ENCODE measurements at places on chromosomes 12 and 14.
A peak's percentile ranks its signal among the peaks of the same experiment; 100 is the strongest.

- DNase-seq: peak; percentile 35
Measured at GRCh38 chr12:27711317-27711682, 668 bp downstream of the MRPS35 start.

DNA sequence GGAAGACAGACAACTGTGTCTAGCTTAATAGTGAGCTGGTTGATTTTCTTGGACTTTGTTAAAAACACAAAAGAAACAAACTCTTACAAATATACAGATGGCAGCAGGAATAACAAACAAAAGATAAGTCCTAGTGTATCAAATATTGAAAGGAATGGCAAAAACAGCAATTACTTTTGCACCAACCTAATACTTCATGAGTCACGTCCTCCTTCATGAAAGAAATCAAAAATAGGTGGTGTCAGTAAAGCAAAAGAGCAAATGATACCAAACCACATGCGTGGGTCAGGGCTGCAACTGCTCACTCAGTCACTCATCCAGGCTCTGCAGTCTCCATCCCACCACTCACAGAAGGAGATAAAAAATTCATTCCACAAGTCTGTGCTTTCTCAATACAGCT is 11.8 kb downstream of the ATG14 start:
- no peak for DNase-seq

GRCh38 chr14:101521473-101521915 is 39.8 kb upstream of the DIO3 start:
- no peak for DNase-seq

DNA sequence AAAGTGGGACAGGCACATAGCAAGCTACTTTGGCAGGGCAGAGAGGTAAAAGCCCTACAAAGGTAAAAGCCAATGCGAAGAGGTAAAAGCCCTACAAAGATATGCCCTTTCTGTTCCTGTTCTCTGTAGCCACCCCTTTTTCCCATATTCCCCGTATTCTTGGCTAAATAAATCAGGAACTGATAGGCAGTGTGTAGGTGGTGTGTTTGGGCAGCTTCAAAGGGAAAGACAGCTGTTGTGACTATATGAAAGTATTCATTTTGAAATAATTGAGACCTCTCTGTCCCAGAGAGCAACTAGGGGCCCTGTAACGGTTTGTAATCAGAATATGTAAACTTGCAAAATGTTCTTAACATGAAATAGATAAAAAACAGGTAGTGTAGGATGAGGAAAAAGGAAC is 11.3 kb upstream of the SLC41A2 start:
- DNase-seq: no peak

DNA sequence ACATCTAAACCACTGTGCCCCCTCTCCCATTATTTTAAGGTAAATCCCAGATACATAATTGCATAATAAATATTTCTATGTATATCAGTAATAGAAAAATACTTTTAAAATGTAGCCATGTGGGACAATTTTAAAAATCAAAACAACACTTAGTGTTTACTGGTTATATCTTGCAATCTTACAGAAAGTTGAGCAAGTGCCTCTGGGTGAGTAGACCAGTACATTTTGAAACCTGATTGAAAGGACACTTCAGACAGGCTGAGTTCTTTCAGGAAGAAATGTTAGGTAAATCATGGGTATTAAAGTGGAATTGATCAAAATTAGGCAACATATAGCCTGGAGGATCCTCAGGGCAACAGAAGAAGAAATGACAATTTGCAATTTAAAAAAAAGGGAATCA is 7.2 kb downstream of the SLC38A4 start:
- DNase-seq: no peak

GRCh38 chr14:95431199-95432143 is 85.0 kb downstream of the SYNE3 start:
- peak; percentile 8 for DNase-seq

DNA sequence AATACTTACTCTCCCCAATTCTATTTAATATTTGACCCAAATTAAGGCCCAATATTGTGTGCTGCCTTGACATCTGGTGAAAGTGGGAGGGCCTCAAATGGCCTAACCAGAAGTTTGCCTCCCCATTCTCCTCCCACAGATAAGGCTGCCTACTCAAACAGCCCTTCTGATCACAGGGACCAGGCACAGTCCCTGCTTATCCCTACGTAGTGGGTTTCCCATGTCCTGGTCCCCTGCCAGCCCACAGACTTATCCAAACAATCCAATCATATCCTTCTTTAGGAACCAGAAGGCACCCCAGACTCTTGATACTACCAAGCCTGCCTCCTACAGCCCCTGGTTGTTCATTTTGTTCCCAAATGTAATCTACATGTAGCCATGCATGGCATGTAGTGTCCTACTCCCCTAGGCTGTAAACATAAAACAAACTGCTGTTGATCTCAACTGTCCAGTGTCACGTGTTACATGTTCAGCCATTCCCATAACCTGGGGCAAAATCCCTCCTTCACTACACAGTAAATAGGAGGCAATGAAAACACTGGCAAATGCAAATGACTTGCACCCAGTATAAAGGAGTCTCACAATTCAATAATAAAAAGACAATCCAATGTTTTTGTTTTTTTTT is 49.3 kb downstream of the EEA1 start:
- no peak for DNase-seq

GRCh38 chr12:46462641-46463355 is 90.2 kb upstream of the SLC38A2 start:
- DNase-seq: no peak

- DNase-seq: no peak
Measured at GRCh38 chr14:39212693-39213092, 21.0 kb upstream of the MIA2 start.

GRCh38 chr14:90451443-90451842 is 54.6 kb downstream of the CALM1 start:
- no peak for DNase-seq

DNA sequence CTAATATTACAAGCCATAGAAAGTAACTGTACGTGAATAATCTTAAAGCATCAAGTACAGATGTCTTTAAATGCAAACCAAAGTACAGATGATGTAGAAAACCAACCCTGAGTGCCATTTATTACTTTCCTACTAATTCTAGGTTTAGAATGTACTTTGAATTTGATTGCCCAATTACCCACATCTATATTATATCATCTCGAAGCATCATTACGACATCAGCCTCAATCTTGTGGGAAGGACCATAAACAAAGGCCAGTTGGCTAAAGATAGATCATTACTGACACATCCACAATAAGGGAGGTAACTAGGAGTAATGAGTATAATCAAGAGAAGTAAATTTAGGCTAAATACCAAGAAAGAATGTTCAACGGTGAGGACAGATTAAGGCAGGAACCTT is 478.9 kb downstream of the BCAT1 start:
- DNase-seq: no peak

DNA sequence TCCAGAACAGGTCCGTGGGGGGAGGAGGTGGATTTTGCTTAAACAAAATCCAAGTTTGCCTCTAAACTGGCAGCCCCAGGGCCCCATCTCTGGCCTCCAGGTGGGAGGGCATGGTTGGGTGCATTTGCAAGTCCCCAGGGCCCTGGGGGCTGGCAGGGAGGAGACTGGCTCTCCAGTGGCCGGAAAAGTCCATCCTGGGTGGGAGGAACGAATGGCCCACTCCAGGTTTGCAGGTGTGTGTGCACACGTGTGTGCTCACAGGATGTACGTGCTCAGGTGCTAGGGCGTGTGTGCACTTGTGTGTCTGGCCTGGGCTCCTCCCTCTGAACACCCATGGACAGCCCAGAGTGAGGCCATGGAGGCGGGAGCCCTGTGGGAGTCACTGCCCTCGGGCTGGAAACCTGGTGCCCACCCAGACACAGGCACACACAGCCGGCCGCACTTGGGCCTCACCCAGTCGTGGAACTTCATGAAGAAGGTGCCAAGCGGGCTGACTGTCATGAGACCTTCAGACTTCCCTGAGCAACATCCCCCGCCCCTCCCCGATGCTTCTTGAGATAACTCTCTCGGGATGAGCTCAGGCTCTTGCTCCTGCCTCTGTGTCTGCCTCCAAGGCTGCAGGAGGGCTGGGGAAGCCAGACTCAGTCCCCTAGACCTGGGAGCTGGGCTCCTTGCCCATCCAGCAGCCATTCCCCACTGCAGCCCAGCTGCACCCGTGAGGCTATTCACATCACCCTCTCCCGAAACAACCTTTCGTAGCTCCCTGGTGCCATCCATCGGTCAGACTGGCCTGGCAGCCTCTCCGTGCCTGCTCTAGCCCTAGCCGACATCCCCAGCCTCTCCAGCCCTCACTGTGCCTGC is 9.4 kb downstream of the AHNAK2 start:
- DNase-seq: no peak

DNA sequence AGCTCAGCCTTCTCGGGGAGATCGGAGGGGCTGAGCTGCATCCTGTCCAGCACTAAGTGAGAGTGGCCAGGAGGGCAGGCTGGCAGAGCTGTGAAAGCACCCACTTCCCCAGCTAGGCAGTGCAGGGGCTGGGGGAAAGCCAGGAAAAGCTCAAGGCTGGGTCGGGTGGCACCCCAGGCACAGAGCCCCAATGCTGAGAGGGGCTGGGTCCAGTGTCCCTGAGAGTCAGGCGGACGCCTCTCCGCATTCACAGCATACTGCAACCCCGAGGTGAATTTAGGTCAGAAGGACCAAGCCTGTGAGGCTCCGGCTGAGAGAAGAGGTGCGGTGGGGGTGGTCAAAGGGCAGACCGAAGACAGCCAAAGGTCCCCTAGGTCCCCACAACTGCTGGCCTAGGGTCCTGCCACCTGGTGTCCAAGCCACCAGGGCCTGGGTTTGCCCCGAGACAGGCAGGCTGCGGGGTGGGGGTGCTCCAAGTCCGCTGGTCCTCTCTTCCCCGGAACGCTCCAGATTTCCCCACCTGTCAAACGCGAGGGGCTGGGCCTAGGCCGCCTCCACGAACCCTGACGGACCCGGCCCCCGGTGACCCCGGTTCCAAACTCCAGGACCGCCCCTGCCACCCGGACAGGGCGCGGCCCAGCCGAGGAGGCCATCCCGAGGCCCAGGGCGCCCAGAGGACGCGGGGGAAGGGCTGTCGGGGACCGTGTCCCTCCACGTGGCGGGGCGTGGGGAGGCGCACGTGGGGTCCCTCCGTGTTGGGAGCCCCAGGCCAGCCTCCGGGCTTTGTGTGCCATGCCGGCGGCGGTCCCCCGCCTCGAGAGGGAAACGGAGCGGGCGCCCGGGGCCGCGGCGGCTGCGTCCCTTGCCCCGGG is 527 bp downstream of the CAMKK2 start:
- peak; percentile 22 for DNase-seq

GRCh38 chr12:80291108-80291754 is 152.8 kb upstream of the PTPRQ start:
- no peak for DNase-seq

DNA sequence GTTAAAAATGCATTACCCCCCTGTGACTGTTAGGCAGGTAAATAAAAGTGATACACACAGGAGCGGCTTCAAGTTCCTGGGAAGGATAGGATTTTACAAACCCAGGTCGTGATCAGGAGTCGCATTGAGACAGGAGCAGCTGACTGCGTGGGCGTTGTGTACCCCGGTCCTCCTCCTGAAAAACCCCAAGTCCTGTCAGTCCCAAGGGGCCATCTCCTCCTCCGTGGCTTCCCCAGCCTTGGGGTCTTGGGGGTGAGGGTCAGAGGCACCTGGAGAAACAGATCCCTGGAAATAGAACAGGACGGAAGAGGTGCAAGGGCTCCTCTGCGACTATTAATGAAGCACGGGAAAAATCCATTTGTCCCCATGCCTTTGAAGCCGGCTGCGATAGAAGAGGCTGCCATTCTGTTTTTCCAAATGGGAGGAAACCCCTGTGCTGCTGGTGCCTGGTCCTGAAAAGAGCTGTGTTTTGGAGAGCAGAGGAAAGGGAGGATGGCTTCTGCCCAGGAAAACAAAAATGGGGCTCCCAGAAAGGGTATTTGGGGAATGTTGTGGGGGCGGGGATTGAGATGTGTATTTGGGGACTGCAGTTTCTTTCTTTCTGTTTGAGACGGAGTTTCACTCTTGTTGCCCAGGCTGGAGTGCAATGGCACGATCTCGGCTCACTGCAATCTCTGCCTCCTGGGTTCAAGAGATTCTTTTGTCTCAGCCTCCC is 143.1 kb downstream of the ZNF664 start:
- no peak for DNase-seq

GRCh38 chr12:101927036-101927435 is 49.7 kb downstream of the DRAM1 start:
- DNase-seq: no peak

DNA sequence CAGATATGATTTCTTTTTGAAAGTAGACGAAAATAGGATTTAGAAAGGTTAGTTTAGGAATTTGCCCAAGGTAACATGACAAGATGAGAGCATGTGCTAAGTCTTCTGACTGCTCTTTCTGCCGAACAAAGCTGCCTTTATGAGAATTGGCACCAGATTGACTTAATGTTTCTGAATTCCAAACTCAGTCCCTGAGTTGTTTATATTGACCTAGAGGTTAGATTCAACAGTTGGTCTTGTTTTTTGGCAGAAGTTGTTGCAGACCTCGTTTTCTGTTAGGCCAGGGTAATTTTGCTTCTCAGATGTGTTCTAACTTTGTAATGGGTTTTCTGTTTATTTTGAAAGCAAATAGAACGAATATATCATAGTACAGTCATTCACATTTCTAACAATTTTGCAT is 61.5 kb upstream of the LRTM2 start:
- DNase-seq: no peak

DNA sequence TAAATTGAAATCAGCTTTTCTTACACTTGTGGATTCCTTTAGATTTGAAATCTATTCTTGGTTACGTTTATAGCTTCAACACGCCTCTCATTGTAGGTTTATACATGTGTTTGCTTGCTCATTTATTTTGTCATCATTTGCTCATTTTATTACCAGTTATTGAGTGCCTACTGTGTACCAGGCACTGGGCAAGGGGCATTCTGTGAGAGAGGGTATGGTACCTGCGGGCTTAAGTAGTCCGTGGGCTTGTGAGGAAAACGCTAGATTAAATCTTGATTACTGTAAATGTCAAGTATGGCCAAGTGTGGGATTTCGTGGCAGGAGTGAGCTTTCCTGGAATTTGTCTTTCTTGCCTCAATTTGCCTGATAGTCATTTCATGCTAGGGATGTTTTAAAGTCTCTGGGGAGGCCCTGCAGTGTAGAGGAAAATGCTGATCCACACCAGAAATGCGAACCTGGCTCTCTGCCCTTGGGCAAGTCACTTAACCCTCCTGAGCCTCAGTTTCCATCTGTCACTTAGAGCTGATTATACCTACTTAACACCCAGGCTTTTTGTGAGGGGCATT is 92.7 kb downstream of the CACNA1C start:
- DNase-seq: no peak

- no peak for DNase-seq
Measured at GRCh38 chr12:90970471-90970870, 15.5 kb upstream of the CCER1 start.

DNA sequence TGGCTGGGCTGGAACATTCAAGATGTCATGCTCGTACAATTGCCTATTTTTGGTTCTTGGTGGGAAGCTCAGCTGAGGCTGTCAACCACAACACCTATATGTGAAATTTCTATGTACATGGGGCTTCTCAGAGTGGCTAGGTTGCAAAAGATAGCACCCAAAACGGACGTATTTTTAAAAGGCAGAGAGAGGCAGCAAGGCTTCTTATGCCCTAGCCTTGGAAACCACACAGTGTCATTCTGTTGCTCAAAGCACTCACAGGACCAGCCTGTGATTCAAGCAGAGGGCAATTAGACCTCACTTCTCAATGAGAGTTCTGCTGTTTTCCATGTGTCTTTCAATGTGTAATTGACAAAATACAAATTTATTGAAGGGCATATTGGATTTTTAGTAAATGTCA is 134.0 kb downstream of the GXYLT1 start:
- DNase-seq: no peak
